ENCODE measurements at places on chromosomes 7 and 10. TPM values are rescaled to one million over a fixed set of nuclear protein-coding genes. Genes with fewer than 3 reads are reported as not detected.

The SGCE gene
- 201 TPM for total RNA-seq

The CYP26C1 gene
- not detected for total RNA-seq

The DPYSL4 gene
- total RNA-seq = 1.7 TPM

The MRLN gene
- total RNA-seq = 5.7 TPM

The PRXL2A gene
- total RNA-seq = 52.9 TPM

The COL28A1 gene
- 9.7 TPM for total RNA-seq

The HHEX gene
- total RNA-seq = 6.7 TPM

The TMEM229A gene
- total RNA-seq = 2.0 TPM

The MBLAC1 gene
- total RNA-seq = 1.3 TPM

The AZGP1 gene
- total RNA-seq = 1.9 TPM

The TPK1 gene
- total RNA-seq = 10.7 TPM
